ENCODE measurements at places on chromosomes 12 and 14. TPM values are rescaled to one million over a fixed set of nuclear protein-coding genes. Genes with fewer than 3 reads are reported as not detected.
A peak's percentile ranks its signal among the peaks of the same experiment; 100 is the strongest.

DNA sequence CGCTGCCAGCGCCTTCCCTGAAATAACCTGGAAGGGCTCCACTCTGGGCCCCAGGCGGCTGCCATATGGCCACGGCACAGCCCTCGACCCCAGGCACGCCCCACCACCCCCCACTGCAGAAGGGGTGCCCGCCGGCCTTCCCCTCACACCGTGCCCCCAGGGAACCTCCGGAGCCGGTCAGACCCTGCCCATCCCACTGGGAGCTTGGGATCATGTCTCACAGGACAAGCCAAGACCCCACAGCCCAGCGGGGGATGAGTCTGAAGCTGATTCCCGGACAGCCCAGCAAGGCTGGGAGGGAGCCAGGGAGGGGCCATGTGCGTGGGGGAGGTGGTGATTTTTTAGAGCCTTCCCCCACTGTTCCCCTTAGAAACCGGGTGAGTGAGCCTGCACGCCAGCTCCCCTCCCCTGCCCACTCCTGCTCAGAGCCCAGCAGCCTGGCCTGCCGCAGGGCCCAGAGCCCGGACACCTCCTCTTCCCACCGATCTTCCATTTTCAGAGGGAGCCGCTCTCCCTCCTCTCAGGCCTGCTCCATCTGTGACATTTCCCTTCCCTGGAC is 1.4 kb downstream of the RIMBP2 start:
- DNase-seq = no peak

DNA sequence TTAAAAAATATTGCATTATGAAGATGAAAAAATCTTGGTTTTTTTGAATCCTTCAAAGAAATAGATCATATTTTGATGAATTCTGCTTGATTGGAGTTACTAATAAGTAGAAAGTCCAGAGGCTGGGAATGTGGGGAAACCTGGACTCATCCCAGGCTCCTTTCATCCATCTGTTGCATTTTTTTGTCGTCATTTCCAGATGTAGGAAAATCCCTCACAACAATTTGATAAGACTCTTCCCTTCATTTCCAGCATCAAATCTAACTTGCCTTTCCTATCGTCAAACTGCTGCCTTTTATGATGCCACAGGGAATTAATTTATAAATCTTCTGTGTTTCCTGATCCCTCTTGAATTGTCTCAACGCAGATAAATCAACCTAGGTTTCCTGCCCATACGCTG is 211.6 kb downstream of the FBXL14 start:
- DNase-seq = no peak

Gene ARHGEF40
- total RNA-seq = 64.4 TPM

GRCh38 chr14:101369194-101369915 is 191.9 kb upstream of the DIO3 start:
- DNase-seq = no peak

DNA sequence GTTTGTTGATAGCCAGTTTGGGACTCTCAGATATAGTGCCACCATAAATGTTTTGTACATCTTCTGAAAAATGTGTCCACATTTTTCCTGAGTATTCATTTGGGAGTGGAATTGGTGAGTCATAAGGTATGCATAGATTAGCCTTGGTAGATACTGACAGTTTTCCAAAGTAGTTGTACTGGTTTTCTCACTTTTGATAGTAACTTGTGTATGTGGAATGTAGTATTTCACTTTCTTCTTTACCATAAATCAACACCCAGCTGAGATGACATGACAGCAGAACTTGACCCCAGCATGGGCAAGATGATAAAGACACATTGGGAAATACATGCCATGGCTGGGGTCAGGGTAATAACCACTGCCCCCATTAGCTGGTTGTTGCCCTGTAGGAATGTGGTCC is 5.4 kb downstream of the FBXW8 start:
- DNase-seq = peak; percentile 63

Gene SERPINA9
- total RNA-seq = not detected

GRCh38 chr14:88026890-88027289 is 22.0 kb downstream of the GPR65 start:
- DNase-seq = no peak

GRCh38 chr12:20547816-20548575 is 147.1 kb upstream of the SLCO1C1 start:
- DNase-seq = no peak

Gene INHBC
- not detected for total RNA-seq

DNA sequence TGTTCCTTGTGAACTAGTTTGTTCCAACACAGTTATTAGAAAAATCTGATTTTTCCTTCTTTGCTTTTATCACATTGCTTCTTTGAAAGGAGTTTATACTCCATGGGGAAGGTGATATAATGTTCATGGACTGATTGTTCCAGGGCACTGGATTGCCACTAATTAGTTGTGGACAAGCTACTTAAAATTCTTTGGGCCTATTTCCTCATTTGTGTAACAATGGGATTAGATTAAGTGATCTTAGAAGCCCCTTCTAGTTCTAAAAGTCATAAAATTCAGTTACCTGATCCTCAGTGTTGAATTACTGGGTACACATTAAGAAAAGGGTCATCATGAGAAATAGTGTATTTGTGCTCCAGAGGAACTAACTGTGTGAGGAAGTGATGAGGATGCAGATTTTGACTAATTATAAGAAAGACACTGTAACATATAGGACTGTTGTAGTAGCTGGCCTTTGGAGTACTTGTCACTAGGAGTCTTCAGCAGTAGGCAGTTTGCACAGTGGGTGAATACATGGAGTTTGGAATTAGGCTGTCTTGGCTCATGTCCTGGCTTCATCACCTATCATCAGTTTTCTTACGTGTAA is 82.2 kb downstream of the MIA2 start:
- no peak for DNase-seq

- DNase-seq = peak; percentile 46
These were observed 1.7 kb upstream of the LIN7A start for GRCh38 chr12:80939231-80939950.

Gene LRP1-AS
- not detected for total RNA-seq

DNA sequence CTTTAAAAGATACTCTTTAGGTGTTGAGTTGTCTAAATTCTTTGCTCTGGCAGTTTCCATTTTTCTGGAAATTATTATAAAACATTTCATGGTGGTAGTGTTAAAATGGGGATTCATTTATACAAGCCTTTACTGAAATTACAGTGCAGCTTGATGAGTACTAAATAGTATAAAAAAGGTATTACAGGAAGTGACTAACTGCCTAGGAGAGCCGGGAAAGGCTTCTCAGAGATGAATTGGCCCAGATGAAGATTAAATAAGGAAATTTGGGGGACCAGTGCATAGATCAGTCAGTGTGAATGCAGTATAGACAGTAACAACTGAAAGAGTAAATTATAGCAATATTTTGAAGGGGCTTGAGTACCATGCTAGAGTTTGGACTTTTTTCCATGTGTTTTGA is 7.5 kb downstream of the PSMA6 start:
- no peak for DNase-seq

GRCh38 chr12:830111-830867 is 77.9 kb downstream of the WNK1 start:
- DNase-seq = no peak

- DNase-seq = no peak
These were observed 71.8 kb upstream of the GZMB start for GRCh38 chr14:24705840-24706239.

GRCh38 chr12:104669851-104670337 is 213.1 kb downstream of the CHST11 start:
- peak; percentile 23 for DNase-seq

DNA sequence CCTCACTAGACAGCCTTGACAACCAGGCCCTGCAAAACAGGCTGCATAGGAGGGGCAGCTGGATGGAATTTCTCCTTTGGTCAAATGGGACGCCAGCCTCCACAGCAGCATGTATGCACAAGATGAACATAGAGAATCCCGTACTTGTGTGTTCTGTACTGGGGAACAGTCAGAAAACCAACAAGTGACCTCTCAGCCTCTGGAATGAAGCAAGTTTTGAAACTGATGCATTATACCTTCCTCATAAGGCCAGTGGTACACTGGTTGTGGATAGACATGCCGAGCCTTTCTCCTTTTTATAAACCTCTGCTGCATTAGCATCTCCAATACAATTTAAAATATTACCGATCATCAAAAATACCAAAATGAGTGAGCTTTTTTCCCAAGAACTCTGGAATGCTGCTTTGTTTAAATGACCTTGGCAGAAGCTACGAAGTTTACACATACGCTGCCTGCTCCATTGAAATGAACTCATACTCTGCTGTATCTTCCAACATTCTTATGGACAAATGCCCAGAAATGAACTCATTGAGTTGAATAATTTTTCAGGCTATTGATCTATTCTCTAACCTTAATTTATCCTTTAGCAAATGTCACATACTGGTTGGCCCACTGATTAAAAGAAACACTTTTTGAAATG is 47.6 kb upstream of the FERMT2 start:
- DNase-seq = no peak

Gene DYRK2
- total RNA-seq = 81.7 TPM

DNA sequence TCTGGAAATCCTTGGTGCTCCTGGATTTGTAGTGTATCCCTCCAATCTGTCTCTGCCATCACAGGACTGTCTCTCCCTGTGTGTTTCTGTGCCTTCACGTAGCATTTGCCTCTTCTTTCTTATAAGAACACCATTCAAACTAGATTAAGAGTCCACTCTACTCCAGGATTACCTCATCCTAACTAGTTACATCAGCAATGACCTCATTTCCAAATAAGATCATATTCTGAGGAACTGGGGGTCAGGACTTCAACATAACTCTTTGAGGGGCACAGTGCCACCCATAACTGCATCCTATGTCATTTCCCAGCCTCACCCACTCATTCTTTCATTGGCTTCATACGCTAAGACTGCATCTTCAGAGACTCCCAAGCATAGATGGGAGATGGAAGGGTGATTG is 106.2 kb downstream of the NT5DC3 start:
- no peak for DNase-seq

- DNase-seq = peak; percentile 70
These were observed 881 bp downstream of the HSD17B6 start for GRCh38 chr12:56763753-56764657.

DNA sequence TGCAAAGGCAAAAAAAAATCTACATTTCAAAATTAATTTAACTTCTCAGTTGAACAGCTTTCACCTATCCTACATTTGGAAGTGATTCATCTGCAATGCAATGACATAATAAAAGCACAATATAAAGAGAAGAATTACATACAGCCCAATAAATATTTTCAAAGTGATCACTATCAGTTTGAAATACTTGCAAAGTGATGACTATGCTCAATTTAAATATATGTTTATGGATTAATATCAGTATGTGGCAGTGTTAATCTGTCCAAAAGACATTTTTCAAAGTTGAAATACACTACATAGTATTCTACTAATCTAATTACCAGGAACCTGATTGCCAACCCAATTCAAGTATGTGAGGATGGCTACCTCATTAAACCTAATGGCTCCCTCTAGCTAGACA is 460.7 kb upstream of the ATXN7L3B start:
- no peak for DNase-seq

GRCh38 chr14:94864387-94865195 is 94.7 kb upstream of the GSC start:
- DNase-seq = no peak

GRCh38 chr14:98458702-98459101 is 813.3 kb downstream of the BCL11B start:
- no peak for DNase-seq

- DNase-seq = no peak
These were observed 13.0 kb upstream of the TAS2R30 start for GRCh38 chr12:11147420-11147819.

GRCh38 chr12:119311878-119312277 is 22.7 kb upstream of the CCDC60 start:
- no peak for DNase-seq

DNA sequence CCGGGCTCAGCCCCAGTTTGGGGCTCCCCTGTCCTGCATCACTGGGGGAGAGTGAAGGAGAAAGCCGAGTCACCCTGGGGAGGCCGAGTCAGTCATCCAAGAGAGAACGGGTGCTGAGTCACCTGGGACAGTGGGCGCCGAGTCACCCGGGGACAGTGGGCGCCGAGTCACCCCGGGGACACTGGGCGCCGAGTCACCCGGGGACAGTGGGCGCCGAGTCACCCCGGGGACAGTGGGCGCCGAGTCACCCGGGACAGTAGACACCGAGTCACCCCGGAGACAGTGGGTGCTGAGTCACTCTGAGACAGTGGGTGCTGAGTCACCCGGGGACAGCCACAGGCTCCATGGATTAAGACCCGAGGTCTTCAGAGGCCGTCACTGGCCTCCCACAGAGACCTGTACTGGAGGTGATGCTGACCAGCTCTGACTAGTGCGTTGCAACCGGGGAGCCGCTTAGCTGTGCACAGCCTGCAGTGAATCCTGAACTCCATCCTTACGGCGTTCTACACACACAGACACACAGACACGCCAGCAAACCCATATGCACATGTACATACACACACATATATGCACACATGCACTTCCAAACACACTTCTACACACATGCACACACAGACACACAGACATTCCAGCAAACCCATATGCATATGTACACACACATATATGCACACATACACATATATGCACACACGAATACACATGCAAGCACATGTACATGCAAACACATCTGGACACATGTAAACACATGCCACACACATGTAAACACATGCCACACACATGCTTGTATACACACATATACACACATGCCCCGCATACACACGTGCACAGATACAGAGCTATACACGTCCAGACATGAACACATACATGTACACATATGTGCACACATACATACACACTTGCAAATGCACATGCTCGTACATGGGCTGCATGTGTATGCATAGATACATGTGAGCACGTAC is 64.9 kb upstream of the GALNT9 start:
- no peak for DNase-seq

Gene COCH
- 27.1 TPM for total RNA-seq

GRCh38 chr14:106837870-106838269 is 1311.5 kb downstream of the TMEM121 start:
- DNase-seq = no peak

- DNase-seq = no peak
These were observed 20.1 kb downstream of the RTN1 start for GRCh38 chr14:59850458-59850857.

DNA sequence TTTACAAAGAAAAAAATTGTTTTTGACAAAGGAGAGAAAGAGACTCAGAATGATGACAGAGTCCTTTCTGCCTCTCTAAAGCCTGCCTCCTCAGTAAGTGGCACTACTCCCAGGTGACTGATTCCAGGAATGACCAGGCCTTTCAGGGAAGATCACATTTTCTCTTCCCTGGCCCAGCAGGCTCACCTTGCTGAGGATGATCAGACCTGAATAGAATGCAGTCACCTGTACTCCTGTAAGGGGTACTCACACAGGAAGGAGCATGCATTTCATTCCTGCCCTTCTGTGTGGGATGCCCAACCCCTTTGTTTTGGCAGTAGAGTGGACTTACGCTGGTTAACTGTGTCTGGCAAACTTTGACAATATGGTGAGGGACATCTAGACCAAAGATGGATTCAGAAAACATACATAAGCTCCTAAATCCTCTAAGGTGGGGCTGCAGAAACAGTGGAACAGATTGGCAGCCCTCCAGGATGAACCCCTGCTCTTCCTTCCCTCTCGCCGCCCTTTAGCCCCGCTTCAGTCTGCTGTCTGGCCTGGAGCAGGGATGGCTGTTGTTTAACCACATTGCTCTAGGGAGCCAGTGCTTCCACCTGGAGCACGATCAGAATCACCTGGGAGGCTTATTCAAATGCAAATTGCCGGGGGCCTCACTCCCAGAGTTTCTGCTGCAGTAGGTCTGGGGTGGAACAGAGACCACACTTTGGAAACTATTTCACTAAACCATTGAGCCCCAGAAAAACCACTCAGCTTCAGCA is 29.8 kb downstream of the ERG28 start:
- DNase-seq = no peak

All from renal cortical epithelial cell (primary cell).